GM04504 (cell line): ENCODE measurements at places on chromosomes 4 and X.

GRCh38 chrX:50871922-50872453, 38.5 kb upstream of the BMP15 start:
- no peak for DNase-seq

GRCh38 chr4:123856689-123857545, 460.3 kb downstream of the SPRY1 start:
- no peak for DNase-seq

DNA sequence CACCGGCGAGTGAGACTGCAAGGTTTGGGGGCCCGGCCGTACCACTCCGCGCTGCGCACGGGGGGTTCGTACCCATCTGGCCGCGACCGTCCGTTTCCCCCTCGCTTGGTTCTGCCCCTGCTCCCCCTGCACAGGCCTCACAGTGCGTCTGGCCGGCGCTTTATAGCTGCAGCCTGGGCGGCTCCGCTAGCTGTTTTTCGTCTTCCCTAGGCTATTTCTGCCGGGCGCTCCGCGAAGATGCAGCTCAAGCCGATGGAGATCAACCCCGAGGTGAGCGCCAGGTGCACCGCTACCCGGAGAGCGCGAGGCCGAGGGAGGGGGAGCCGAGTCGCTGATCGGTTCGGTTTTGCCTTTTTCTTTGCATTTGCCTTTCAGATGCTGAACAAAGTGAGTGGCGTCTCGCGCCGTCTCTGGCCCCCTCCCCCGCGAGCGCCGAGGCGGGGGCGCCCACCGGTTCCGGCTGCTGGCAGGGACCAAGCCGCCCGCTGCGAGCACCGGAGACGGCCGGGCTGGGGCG, at the start of gene UCHL1:
Gene UCHL1, plus strand, starts transcription at position 189 of the 517 bp plus-strand sequence. Its CDS starts 49 bp downstream, at position 238.
- DNase-seq: no peak

DNA sequence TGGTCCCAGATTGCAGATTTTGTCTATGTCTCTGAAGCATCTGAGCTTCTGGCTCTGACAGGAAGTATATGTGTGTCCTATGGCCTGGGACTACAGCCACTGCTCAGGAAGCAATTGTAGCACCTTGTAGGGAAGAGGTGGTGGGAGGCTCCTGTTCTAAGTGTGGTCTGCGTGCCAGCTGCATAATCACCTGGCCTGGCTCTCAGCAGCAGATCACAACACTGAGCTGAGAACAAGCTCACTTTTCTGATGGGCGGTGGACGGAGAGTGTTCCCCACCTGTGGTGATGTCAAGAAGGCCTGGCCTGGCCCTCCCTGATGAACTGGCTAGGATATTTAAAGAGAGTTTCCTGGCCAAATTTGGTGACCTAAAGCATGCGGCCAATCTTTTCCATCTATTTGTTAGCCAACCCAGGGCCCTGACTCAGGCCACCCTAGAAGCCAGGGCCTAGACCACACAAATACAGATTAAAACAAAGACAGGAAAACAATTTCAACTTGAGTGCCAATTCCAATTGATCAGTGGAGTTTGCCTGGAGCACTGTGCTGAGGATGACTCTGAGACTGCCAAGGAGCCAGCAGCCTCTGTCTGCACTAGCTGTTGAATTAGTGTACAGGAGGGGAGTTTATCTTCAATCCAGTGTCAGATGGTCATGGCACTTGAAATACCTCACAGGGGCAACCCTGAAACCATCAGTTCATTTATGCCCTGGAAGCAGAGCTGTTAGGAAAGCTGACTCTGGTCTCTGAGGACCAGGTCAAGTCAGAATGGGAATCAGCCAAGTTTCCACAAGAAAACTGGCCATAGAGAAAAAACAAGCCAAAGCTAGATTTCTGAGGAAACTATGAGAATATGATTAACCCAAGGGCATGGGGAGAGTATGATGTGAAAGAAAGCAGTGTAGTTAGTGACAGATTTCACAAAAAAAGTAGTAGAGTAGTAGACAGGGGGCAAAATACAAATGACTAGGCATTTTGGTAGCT, 47.4 kb downstream of the PRDM5 start:
- DNase-seq: no peak

GRCh38 chr4:169064296-169064695, 54.2 kb upstream of the CBR4 start:
- DNase-seq: no peak

- DNase-seq: no peak
Measured at GRCh38 chrX:16785247-16786138, 773 bp upstream of the TXLNG start.

- no peak for DNase-seq
Measured at GRCh38 chr4:140595065-140595464, 26.3 kb upstream of the UCP1 start.

GRCh38 chr4:168737806-168738172, 240.9 kb downstream of the PALLD start:
- DNase-seq: no peak

DNA sequence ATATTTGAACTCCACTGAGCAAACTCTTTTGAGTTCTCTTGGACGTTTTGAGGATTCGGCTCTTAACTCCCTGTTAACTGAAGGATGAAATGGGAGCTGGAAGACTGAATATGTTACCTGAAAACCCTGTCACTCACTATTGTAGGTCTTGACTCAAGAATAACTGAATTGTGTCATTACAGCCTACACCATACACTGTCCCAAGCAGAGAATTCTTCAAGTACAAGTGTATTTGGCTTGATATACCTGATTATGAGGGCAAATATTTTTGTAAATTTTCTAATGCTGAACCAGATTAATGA, 276.1 kb downstream of the CFAP299 start:
- no peak for DNase-seq
